ENCODE measurements at places on chromosomes 13 and 19. TPM values are rescaled to one million over a fixed set of nuclear protein-coding genes. Genes with fewer than 3 reads are reported as not detected.
A peak's percentile ranks its signal among the peaks of the same experiment; 100 is the strongest.

GRCh38 chr19:49387936-49388372 is at the start of gene KASH5:
TSS of gene KASH5 (plus strand) at chr19:49388249. CDS start at chr19:49390884, 2,635 bp downstream.
- DNase-seq, result peak; percentile 92

- DNase-seq, result no peak
Measured at GRCh38 chr19:17069193-17069592, 6.1 kb downstream of the HAUS8 start.

- no peak for DNase-seq
Measured at GRCh38 chr13:43122791-43123190, 99.4 kb downstream of the DNAJC15 start.

- no peak for DNase-seq
Measured at GRCh38 chr19:15913384-15913783, 15.5 kb upstream of the CYP4F2 start.

DNA sequence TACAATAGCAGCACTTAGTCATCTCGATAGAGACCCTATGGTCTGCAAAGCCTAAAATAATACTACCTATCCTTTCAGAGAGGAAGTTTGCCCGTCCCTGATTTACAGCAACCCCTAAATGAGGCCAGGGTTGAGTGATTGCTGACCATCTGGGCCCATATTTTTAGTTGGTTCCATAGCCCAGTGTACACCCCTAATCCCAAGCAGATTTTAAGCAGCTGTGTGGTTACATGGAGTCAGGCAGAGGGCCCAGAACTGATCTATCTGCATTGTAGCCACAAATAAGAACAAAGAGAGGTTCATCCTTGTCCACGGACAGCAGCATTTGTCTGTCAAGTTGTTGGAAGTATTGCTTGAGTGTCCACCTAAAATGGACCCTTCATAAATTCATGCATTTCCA is 148.2 kb downstream of the DCT start:
- DNase-seq, result no peak

GRCh38 chr19:18669524-18669817 is 14.0 kb upstream of the CRTC1 start:
- DNase-seq, result no peak

DNA sequence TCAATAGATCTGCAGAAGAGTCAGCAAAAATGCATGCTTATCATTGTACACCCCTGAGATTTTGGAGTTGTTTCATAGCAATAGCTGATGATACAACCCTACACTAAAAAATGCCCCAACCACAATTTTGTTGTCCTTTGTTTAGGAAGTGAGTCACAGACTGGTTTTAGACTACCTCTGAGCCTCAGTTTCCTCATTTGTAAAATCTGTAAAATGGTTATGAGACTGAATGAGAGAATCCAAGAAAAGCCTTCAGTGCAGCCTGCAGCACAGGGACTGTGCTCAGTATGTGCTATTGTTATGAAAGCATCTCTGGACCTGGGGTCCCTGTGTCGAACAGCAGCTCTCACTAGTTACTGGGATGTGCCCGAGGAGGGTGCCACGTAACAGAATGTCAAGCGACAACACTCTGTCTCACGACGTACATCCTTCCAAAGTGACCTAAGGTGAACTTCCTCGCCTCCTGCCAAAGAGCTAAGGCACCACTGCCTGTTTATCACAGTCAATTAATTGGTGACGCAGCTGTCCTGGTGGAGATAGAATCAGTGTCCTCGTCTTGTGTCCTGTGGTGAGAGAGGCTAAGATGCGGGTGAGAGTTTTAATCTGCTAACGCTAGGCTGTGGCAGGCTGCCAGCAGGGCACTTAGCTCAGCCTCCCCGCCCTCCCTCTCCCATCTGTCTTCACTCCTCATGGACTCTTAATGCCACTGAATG is 18.1 kb downstream of the DHRS12 start:
- DNase-seq, result no peak

- no peak for DNase-seq
Measured at GRCh38 chr19:4722671-4723594, 709 bp downstream of the DPP9 start.

- DNase-seq, result no peak
Measured at GRCh38 chr13:89514534-89515312, 1832.8 kb upstream of the MIR17HG start.

DNA sequence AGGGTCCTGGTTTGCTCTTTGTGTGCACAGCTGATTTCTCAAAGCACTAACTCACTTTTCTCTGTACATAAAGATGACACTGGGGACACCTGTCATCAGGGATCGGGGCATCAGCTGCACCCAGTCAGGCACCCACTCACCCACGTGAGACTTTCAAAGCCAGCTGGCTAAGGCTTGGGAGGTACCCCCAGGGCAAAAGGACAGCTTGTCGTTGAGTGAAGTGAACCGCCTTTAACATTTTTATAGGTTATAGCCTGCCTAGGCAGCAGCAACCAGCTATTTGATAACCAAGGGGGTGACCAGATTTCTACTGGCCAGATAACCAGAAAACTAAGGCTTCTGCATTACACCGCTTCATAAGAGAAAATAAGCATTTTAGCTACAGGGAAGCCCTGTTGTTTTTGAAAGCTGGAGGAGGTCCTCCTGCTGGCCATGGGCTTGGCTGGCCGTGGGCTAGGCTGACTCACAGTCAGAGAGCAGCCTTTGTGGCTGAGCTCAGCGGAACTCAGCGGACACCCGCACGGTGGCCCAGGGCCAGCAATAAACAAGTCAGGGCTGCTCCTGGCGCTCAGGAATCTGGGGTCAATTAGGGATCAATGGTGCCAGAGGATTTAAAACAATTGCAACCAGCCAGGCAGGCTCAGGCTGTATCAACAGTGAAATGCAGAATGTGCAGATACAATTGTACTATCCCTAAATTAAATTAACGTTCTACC is 57.1 kb downstream of the ALOX5AP start:
- peak; percentile 75 for DNase-seq

- no peak for DNase-seq
Measured at GRCh38 chr13:51714663-51715168, 89.2 kb downstream of the DHRS12 start.

GRCh38 chr13:95865080-95865615 is 188.1 kb downstream of the UGGT2 start:
- DNase-seq, result no peak

GRCh38 chr13:66635526-66635925 is 594.6 kb downstream of the PCDH9 start:
- no peak for DNase-seq

- DNase-seq, result peak; percentile 66
Measured at GRCh38 chr13:113928685-113929627, 44.9 kb downstream of the C13orf46 start.

GRCh38 chr19:5850189-5850588 is 1.1 kb downstream of the FUT3 start:
- no peak for DNase-seq

DNA sequence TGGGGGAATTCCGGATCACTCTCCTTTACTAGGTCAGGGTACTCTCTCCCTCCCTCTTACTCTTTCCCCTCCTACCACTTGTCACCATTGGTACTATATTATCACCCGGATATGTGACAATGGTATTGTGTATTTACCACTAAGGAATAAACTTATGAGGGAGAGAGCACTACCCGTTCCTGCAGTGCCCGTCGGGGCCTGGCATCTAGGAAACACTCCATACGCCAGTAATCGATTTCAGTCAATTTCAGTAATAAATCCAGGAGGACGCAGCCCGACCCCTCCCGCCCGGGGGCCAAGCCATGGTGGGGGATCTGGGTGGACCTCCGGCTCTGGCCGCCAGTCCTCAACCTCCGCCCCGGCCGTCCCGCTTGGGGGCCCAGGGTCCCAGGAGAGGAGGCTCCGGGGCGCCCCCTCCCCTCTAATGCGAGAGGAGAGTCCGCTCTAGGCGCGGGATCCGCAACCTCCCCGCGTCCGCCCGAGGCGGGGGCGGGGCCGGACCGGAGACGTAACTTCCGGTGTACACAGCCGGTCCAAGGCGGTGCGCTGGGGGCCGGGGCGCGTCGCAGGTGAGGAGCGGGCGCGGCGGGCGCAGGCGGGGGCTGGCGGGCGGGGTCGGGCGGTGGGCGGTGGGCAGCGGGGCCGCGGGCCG is at the start of gene GARRE1:
TSS of gene GARRE1 (plus strand) at position 509 of the 652 bp plus-strand sequence. CDS start 45,920 bp downstream, outside the sequence.
- DNase-seq, result peak; percentile 96

- DNase-seq, result no peak
Measured at GRCh38 chr13:41512441-41512840, 55.1 kb downstream of the RGCC start.

PRSS57 gene
- total RNA-seq, result not detected

DNA sequence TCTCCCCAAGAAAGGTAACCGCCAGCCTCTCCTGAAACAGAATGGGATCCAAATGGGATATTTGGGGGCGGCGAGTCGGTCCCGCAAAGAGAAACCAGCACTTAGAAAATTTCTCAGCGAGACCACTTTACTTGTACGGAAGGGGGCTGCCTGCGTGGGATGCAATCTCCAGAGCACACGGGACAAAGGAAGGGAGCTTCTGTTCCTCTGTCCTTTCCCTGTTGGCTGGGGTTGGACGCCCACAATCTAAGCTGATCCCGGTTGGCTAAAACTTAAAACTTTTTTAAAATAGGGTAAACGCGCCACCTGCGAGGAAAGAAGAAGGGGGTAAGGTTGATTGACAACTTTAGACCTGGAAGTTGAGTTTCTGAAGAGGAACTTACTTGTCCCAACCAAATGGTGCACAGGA is 826 bp upstream of the BSG start:
- no peak for DNase-seq

- DNase-seq, result no peak
Measured at GRCh38 chr19:30105727-30106126, 163.7 kb downstream of the URI1 start.

GRCh38 chr19:929891-930258 is 4.0 kb downstream of the ARID3A start:
- no peak for DNase-seq

DNA sequence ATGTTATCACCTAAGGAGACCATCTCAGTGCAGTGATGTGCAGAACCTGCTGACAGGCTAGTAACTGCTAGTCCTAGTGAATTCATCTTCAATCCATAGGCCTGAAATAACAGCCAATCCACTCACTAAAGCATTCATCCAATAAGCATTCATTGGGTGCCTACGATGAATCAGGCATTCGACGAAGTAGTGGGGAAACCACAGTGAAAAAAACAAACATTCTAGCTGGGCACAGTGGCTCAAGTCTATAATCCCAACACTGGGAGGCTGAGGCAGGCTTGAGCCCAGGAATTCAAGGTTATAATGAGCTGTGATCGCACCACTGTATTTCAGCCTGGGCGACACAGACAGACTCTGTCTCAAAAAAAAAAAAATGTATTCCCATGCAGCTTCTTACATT is 135.6 kb downstream of the RNF17 start:
- no peak for DNase-seq

DNA sequence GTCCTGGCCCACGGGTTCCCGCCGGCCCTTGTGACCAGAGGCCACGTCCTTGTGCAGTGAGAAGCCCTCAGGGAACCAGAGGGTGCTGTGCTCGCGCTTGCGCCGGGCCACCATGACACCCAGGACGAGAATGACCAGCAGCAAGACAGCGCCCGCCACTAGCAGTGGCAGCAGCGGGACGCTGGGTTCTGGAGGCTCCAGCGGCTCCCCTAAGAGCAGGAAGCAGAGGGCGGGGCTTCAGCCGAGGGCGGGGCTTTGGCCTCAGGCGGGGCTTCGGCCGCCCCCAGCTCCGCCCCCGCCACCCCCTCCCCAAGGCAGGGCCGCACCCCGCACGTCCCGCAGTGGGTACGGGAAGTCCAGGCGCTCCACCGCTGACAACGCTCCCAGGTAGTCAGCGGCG is 30.4 kb downstream of the NOTCH3 start:
- no peak for DNase-seq

GRCh38 chr19:53884256-53884655 is 2.3 kb downstream of the PRKCG start:
- DNase-seq, result no peak

CYP2A6 gene
- not detected for total RNA-seq

- no peak for DNase-seq
Measured at GRCh38 chr13:48653472-48653939, at the start of gene CYSLTR2. TSS of gene CYSLTR2 (plus strand) at chr13:48653929. CDS start at chr13:48706818, 52,889 bp downstream.

DNA sequence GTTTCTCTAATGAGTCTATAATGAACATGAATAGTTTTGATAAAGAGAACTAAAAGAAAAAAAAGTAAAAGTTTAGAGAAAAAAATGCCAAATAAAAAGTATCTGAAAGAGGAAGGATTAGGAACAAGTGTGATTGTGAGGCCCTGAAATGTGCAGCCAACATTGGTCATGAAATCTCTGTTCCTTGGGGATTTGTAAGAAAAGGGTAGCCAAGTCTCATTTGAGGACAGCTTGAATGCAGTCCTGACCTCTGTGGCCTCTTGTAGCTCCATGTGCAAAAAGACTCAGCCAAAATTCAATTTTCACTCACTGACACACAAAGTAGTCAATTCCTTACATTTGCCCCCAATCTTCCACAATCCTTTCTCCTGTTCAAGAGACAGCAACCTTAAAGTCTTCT is 167.9 kb downstream of the KLF12 start:
- DNase-seq, result no peak

ZNF578 gene
- total RNA-seq, result 1.5 TPM

- no peak for DNase-seq
Measured at GRCh38 chr13:111265006-111265700, 55.3 kb upstream of the TEX29 start.

C1QTNF9 gene
- not detected for total RNA-seq

INSL3 gene
- total RNA-seq, result not detected

GRCh38 chr19:38197937-38198704 is 25.9 kb downstream of the DPF1 start:
- no peak for DNase-seq

- DNase-seq, result no peak
Measured at GRCh38 chr19:48064509-48064908, 20.6 kb upstream of the CABP5 start.

DNA sequence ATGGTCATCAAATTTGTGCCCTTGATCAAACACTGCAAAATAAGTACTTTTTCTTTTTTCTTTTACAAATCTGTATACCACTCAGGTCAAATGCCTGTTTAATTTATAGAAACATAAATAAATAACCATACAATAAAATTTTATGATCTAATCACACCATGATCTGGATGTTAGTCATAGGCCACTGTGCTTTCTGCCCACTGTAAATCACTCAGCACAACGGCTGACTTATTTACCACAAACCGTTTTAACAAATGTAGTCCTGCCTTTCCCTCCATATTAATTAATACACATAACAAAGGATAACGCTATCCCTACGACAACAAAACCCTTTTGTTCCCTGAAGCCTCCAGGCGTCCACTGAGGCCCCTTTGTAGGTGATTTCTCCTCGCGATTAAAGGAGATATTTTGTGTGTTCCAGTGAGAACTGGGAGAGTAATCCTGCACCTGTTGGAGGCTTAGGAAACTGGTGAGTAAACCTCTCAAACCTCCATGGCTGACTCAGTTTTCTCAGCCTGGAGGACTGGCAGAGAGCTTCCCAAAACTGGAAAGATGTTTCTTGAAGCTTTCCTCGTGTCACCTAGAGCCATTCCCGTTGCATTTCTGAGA is 477.1 kb upstream of the SGCG start:
- DNase-seq, result no peak
